AG09309 (cell line): ENCODE measurements at places on chromosomes 2 and 18.
A peak's percentile ranks its signal among the peaks of the same experiment; 100 is the strongest.

GRCh38 chr2:33275689-33276444 is 200.6 kb upstream of the RASGRP3 start:
- DNase-seq, result peak; percentile 68

DNA sequence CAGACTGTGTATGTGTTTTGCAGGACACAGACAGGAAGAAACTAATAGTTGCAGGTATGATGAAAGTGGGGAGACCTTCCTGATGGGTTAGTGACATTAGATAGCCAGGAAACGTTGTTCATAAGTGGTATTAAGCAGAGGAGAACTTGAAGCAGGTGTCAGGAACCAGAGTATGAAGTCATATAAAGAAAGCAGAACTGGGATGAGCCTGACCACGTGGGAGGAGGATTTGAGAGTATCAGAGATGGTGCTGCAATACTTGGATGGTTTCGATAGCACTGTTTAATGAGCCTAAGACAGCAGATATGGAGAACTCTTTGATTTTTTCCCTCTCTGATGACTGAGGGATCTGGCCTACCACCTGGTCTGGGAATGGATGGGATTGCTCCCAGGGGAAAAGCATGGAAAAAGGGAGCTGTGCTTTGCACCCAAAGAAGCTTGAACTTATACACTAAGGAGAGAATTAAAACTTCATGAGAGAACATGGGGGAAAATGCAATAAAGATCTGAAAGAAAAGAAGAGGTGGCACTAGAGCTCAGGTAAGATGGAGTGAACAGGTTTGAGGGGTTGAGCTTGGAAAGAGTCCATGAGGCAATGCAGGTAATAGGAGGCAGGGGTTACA is 226.0 kb upstream of the LRRTM1 start:
- no peak for DNase-seq

DNA sequence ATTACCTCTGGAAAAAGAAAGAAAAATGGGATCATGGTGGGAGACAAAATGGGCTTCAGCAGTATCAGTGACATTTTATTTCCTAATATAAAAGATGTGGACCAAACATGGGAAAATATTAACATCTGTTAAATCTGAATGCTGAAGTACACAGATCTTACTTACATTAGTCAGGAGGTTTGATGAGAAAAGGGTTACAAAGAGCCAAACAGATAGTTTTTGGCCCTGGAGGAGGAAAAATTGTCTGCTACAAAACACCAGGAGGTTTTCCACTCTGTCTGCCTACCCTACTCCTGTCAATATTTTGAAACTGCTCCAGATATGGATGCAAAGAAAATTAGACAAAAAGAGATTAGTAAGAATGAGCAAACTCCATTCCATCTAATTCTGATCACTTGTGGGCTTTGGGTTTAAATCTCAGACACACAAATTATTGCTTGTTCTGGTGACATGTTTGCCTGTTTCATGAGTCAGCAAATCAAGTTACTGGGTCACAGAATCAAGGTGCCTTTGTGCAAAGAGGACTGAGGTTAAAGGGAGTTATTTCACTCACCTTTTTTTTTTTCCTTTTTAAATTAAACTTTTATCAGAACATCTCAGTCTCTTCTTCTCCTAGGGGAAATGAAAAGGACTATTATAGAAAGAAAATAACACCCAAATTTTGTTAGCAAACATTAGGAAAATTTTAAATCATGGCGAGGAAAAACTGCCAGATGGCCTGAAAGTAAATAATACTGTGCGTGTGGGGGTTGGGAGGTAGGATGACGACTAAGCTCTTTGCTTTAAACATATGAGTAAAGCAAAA is 87.0 kb upstream of the SPATS2L start:
- no peak for DNase-seq

DNA sequence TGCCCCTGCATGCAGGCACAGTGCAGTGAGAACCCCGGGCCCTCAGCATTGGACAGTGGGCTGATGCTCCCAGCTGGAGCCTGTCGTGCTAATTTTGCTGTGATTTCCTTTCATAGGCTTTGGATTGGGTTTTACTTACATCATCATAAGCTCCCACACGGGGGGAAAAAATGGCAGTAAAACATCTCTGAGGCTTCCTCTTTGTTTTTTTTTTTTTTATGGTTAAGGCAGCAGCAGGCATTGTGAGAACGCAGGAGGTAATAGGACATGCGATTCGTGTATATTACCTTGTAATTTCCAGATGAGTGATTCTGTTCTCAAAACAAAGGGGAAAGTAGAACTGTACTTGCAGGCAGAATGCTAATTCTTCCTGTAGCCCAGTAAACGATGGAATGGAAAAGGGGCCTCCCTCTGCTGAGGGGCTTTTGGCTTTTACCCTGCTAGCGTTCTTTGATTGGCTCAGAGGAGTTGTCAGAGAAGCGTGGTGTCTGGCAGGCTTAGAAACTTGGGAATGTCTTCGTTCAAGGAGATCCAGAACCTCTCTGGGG is 89.7 kb downstream of the NPAS2 start:
- DNase-seq, result no peak
